Stimulated activated CD8-positive, alpha-beta memory T cell treated with anti-CD3 and anti-CD28 coated beads, Interleukin-4, amount 100 ng/mL, for 1 hour (primary cell): ENCODE measurements at places on chromosomes 5 and 9.

DNA sequence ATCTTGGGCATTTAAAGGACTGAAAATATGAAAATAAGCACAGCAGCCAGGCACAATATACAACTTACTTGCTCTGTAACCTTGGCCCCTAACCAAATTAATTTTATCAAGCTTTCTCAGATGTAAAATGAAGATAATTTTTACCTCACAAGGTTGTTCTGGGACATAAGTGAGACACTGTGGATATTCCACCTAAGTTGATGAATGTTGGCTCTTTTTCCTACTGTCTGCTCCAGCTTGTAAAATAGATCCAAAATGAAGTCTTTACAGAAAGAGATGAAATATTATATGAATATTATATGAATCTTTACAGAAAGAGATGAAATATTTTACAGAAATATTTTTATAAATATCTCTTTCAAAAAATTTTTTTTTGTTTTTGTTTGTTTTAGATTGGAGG, 270.1 kb downstream of the DNAH5 start:
- DNase-seq: no peak

- no peak for DNase-seq
These were observed 96.1 kb downstream of the PAX5 start for GRCh38 chr9:36937951-36938350.

DNA sequence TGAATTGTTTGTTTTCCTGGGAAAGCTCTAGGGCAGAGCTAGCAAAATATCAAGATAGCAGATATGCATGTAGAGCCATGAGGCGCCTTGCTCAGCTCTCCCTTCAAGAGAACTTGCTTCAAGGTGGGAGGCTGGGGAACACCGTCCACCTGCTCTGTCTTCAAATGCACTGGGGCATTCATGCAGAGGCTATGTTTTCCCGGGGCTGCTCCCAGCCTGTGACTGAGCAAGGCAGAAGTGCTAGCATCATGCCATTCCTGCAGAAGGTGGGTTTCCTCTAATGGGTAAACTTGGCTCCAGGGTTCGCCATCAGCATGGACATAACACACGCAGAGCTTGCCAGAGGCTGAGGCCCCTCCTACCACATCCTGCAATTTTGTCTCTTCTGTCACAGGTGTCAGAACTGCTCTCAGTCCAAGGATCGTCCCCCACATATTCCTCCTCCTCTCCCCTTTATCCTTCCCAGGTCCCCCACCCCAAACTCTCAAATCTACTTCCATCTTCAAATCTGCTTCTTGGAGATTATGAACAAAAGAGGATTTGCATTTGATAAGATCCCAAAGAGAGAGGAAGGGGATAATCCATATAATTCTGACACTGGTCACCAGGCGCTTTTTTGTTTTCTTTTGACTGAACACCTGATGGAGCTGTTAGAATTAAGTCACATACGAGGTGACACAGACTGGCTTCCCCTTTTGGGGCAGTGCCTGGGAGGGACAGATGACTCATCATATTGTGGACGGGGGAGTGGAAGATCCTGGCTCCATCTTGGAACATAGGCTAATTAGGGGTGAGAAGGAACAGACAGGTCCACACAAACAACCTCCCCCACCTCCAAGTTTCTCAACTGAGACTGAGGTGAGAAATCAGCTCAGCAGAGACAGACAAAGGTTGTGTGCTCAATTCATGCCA, 85.0 kb upstream of the TAF11L2 start:
- no peak for DNase-seq

- no peak for DNase-seq
These were observed 27.6 kb downstream of the DAP start for GRCh38 chr5:10733426-10733825.

- DNase-seq: no peak
These were observed 4.8 kb upstream of the PCSK5 start for GRCh38 chr9:75885652-75886051.

DNA sequence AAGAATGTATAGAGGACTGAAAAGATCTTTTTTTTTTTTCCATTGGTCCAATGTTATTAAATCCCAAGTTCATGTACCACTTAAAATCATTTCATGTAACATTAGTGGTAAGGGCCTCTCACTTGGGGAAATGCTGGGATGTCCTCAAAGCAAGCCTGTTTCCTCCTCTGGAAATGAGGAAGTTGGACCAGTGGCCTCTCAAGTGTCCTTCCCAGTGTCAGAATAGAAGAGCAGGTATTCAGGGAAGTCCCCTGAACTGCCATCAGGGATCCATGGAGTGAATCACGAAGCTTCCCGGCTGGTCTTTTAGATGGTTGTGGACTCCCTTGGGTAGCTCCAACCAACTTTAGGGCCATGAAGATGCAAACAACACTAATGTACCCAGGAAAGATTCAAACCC, 55.2 kb upstream of the AFAP1L1 start:
- DNase-seq: no peak

DNA sequence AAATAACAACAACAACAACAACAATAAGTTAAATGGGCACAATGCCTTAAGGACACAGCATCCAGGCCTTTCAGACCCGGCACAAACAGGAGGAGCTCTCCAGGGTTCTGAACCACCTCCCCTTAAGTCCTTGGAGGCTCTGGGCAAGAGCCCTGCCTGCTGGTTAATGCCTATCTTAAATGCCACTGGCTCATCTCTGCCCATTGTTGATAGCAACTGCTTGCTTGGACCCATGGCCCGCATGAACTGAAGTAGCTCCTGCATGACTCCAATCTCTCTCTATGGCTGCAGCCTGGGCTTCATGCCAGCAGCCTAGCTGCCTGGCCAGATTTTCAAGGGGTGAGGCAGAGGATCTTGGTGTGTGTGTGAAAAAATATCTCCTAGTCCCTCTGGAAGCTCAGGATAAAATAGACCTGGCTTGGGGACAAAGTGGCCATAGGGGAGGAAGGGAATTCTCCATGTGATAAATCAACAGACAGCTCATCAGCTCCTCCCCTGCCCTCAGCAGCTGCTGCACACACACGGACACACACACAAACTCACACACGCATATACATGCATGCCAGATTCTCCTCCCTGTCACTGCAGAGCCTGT, 27.4 kb downstream of the FAM219A start:
- no peak for DNase-seq

GRCh38 chr5:124172389-124173003, 573.9 kb downstream of the ZNF608 start:
- no peak for DNase-seq
